ENCODE measurements at places on chromosomes 7 and 10. TPM values are rescaled to one million over a fixed set of nuclear protein-coding genes. Genes with fewer than 3 reads are reported as not detected.

FLNC gene
- total RNA-seq: 110 TPM

C10orf105 gene
- under 0.01 TPM for total RNA-seq

TRIM50 gene
- not detected for total RNA-seq

HMX3 gene
- total RNA-seq: not detected

GIMAP2 gene
- total RNA-seq: 1.6 TPM

MBLAC1 gene
- total RNA-seq: 2.5 TPM

LIPF gene
- total RNA-seq: not detected

SPDYE5 gene
- not detected for total RNA-seq

CALML3 gene
- total RNA-seq: not detected

LRRC61 gene
- total RNA-seq: not detected

CYREN gene
- 44.0 TPM for total RNA-seq

ANKRD2 gene
- 0.50 TPM for total RNA-seq

NRP1 gene
- 990 TPM for total RNA-seq

ODAD2 gene
- total RNA-seq: 0.40 TPM

DLX5 gene
- total RNA-seq: not detected

CYP17A1 gene
- total RNA-seq: not detected

FKBP6 gene
- total RNA-seq: not detected

MEIG1 gene
- 0.25 TPM for total RNA-seq

DNAJB9 gene
- 44.7 TPM for total RNA-seq

BZW2 gene
- 33.7 TPM for total RNA-seq

BAMBI gene
- total RNA-seq: 7.3 TPM

ZEB1 gene
- 167 TPM for total RNA-seq

AKR1C3 gene
- 163 TPM for total RNA-seq

ANKRD7 gene
- total RNA-seq: 0.26 TPM

Data from aortic smooth muscle cell (primary cell).